ENCODE measurements at places on chromosomes 13 and 19.

GRCh38 chr19:17475541-17476115 is 5.3 kb downstream of the SLC27A1 start:
- no peak for DNase-seq

GRCh38 chr13:58598241-58598640 is 966.7 kb downstream of the PCDH17 start:
- no peak for DNase-seq

GRCh38 chr13:112722433-112723263 is 32.8 kb downstream of the ATP11A start:
- DNase-seq: peak; percentile 93

GRCh38 chr13:24516919-24517318 is 4.3 kb upstream of the PARP4 start:
- DNase-seq: no peak

- DNase-seq: no peak
Measured at GRCh38 chr19:1446713-1447481, 3.0 kb upstream of the APC2 start.

GRCh38 chr13:110509971-110510786 is 51.3 kb downstream of the RAB20 start:
- no peak for DNase-seq

DNA sequence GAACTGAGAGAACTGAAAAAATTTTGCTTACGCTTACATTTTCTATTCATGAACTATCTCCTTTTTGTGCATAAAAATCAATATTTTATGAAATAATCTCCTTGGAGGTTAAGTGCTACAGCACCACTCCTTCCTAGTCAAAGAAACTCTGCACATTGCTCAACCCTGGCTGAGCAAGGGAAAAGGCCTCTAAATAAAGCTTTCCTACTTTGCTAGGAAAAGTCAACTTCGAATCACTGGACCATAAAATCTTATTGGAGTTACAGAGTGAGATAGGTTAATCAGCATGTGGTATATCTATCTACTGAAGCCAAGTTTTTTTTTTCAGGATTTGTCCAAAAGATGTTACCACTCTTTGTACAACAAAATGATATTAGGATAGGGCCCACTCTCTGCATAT is 57.5 kb upstream of the HMGB1 start:
- no peak for DNase-seq

GRCh38 chr13:105814219-105814901 is 721.1 kb downstream of the EFNB2 start:
- no peak for DNase-seq

- DNase-seq: peak; percentile 27
Measured at GRCh38 chr13:37023871-37024270, 23.3 kb downstream of the EXOSC8 start.

- DNase-seq: peak; percentile 23
Measured at GRCh38 chr13:21637296-21637695, 33.3 kb upstream of the MICU2 start.

DNA sequence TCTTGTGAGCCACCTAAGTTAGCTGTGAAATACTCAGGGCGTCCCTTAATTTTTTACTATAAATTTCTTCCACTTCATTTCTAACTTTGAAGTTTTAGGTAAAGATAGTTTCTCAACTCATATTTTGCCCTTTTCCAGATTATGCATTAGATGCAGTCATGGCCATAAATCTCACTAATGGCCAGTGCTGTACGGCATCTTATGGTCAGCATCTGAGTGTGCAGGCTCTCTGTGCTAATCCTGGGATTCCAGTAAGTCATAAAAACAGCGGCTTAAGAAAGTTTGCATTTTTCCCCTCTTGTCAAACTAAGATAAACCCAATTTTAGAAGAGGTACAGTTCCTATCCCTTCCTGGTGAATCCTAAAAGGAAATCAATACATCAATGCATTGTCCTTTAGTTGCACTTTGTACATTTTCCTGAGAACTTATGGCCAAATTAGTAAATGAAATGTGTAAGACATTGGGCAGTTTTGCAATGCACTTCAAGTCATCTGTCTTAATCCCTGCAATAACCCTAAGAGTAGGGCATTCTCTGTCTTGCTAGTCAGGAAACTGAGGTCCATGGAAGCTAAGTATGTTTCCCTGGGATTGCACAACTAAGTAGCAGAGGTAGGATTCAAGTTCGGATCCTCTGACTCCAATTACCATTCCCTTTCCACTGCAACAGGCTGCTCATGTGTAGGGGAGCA is 146.2 kb downstream of the DCT start:
- peak; percentile 97 for DNase-seq

DNA sequence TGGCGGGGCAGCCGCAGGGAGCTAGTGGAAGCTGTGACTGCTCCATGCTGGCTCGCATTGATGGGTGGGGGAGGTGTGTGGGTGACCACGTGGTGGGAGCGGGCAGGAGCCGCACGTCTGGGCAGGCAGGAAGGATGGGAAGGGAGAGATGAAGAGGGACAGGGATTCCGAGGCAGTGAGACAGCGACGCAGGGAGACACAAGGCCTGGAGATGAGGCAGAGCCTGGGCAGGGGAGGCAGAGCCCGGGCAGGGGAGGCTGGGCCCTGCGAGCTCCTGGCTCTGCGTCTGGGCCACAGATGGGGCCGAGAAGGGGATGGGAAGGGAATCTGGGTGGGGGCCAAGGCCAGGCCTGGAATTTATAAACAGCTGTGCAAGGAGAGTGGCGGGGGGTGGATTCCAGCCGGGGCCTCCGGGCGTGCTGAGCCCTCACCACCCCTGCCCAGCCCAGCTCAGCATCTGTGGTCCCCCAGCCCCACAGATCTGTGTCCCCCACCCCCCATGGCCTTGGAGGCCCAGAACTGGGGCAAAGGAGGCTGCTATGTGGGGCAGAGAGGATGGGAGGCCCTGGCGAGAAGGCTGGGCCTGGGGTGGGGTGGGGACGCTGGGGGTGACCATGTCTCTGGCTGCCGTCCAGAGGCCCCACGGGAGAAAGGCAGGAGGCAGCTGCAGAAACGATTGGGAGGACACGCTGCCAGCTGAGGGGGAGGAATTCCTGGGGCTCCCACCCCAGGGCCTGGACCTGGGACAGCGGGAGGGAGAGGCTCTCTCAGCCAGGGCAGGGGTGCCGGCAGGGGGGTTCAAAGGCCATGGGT is 6.0 kb downstream of the EHD2 start:
- peak; percentile 99 for DNase-seq

DNA sequence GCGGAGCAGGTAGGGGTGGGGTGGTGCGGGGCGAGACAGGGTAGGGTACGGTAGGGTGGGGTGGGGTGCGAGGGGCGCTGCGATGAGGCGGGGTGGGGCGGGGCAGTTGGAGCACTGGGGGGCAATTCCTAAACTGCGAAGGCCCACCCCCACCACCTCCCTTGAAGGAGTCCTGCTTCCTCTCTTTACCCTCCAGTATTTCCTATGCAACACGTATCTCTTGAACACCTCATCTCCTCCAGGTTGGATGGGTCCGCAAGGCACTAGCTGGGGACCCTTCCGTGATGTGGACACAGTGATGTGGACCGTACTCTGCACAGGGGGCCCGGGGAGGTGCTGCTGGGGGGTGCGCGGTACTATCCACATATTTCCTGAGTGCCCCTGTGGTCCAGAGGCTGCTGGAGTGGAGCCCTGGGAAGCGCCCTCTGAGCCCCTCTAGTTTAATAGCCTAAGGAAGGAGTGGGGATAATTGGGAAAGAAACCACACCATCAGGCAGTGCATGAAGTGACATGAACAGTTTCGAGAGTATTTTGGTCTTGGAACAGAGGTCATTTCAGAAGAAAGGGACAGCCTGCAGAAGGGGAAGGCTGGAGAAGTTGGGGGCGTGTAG is 1.1 kb downstream of the IL17D start:
- no peak for DNase-seq

- no peak for DNase-seq
Measured at GRCh38 chr13:80361883-80362327, 21.0 kb upstream of the SPRY2 start.

- no peak for DNase-seq
Measured at GRCh38 chr19:52963247-52963618, 552 bp upstream of the ZNF816 start.

DNA sequence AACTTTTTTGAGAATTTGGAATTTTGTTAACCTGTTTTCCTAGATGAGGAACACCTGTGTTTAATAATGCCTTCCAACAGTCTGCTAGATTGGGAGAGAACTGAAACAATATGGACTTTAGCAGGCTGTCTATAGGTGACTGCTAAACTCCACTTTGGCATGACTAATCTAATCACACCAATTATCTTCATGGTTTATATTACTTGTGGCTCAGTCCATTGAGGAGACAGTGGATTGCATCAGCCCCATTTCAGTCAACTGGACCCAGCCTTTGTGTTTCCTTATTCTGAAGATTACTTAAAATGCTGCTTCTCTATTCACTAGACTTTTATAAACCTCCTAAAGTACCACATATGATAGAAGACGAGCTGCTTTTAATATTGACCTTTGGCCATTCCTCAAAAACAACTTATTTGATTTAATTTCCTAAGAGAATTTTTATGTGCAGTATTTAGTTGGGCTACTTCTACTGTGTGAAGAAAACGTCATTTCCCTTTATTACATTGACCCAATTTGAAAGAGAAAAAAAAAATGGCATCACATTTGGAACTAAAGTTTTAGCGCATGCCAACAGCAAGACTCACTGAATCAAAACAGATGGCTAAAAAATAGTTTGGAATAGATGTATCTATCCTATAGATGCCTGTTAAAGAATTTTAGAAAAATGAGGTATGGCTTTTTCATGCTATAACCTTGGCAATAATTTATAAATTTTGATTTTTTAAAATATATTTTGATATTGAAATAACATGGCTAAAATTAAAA is 295.8 kb downstream of the NDFIP2 start:
- peak; percentile 55 for DNase-seq

DNA sequence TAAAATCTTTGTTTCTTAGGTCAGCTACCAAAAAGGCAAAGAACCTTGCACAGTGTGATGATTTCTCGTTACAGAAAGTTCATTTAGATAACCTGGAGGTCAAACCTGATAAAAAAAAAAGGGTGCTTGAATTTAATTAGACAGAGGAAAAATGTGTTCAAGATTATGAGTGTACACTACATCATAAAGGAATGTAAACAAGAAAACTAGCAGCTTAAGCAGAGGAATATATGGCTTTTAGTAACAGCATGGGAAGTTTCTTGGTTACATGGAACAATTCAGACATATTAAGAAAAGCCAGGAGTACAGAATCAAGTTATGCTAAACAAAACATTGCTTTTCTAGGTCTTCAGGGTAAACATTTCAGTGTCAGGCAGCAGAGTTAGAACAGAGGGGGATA is 32.9 kb downstream of the ING1 start:
- DNase-seq: peak; percentile 84

- DNase-seq: no peak
Measured at GRCh38 chr19:39926170-39926760, 8.2 kb downstream of the FCGBP start.

GRCh38 chr13:97072297-97072696 is 78.0 kb upstream of the OXGR1 start:
- no peak for DNase-seq

DNA sequence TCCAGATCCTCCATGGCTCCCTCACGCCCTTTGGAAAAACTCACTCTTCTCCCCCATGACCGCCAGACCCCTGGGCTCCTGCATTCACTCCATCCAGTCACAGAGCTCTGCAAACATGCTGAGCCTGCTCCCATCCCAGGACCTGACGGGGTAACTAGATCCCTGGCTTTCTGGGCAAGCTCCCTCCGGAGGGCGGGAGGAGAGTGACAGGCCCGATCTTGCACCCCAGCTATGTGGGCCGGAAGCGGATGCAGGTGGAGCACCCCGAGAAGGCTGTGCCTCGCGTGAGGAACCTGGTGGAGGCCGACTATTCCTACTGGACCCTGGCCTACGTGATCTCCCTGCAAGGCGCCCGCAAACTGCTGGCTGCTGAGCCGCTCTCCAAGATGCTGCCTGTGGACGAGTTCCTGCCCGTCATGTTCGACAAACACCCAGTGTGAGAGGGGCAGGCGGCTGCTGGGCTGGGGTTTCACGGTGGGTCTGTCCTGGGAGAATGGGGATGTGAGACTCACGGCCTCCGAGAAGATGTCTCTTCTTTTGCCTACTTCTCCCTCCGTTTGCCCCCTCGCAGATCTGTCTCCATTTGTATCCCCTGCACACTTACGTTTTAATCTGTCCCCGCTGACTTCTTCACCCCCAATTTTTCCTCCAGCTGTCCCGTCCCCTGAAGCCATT is 25.2 kb downstream of the COLGALT1 start:
- DNase-seq: no peak

DNA sequence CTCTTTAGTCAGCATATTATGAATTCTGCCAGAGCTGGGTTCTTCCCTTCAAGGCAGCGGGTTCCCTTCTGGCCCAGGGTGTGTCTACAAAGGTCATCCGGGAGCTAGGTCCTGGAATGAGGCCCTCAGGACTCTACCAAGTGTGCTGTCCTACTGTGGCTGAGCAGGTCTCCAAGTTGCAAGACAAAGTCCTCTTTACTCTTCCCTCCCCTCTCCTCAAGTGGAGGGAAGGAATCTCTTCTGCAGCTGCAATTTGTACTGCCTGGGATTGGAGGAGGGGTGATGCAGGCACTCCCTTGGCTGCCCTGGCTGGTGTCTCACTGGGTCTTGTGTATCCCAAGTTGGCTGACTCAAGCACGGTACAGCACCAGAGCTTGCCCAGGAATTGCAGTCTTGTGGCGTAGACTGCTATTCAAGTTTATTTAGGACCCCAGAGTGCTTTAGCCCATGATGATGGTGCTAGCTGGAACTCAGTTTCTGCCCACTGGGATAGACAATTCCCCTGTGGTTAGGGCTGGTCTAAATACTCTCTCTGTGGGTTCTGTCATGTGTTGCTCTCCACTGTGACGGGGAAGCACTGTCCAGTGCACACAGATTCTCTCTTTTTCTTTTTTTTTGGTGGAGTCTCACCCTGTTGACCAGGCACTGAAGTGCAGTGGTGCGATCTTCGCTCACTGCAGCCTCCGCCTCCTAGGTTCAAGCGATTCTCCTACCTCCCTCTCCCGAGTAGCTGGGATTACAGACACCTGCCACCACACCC is 28.5 kb downstream of the RFC3 start:
- no peak for DNase-seq

- DNase-seq: no peak
Measured at GRCh38 chr13:108981407-108981806, 352.0 kb downstream of the MYO16 start.

DNA sequence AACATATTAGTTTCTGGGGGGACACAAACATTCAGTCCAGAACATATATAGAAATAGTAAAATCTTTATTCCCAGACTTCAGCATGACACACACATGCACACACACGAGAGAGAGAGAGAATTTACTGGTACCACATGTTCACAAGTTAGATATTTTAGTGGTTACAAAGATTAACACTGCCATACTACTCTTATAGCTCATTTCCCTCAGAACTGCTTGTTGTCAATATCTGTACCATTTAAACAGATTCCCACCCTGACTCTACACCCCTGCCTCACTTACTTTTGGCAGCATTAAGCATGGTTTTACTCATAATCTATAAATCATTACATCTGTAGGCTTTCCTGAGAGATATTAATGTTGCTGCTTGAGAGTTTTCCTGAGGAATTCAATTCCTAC is 524.7 kb upstream of the HTR2A start:
- no peak for DNase-seq

DNA sequence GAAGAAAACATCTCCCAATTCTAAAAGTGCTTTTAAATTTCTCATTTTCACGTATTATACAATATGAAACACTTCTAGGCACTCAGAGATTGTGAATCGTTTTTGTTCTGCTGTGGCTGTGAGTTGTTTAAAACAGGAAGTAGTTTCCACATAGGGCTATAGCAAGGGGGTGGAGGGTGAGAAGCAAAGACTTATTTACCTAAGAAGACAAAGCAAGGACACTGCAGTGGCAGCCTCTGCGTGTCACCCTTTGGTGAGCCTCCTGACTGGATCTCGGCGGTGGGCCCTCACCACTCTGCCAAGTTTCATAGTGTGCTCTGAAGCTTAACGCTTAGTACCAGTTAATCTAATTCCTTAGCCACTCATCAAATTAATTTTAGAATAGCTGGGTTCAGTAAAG is 56.8 kb downstream of the TNFSF13B start:
- DNase-seq: no peak

All from fibroblast of villous mesenchyme (primary cell).